ENCODE measurements at places on chromosomes 6 and 20.

- no peak for DNase-seq
Measured at GRCh38 chr6:66362888-66363287, 655.9 kb upstream of the EYS start.

DNA sequence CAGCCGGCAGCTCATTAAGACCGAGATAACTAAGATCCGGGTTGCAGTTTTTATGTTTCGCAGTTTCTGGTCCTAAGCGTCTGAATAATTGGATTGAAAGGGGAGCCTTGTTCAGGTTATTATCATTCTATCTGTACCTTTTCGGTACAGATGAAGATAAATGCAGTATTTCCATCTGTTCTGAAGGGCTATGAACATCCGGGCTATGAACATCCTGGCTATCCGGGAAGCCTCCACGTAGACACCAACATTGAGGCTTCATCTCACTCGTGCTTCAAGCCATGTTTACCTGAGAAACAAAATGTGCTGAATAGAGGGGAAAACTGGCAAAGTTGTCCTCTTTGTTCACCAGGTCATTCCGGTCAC is 399 bp upstream of the REPS1 start:
- no peak for DNase-seq

- no peak for DNase-seq
Measured at GRCh38 chr6:157921685-157922367, 59.8 kb upstream of the SYNJ2 start.

DNA sequence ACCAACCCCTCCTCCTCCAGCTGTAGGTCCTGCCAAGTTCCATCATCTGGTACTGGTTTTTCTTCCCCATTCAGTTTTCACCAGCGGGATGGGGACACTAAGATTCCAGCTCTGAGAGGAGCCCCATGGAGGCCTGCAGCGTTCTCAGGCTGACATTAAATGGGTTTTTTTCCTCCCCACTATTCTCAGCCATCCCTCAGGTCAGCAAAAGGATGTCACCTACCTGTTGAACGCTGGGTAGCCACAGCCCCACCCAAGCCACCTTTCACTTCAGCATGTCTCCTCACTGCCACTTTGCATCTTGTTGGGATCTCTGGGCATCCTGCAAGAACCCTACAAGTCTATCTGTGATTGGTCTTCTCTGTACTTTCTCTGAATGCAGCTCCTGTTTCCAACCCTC is 6.8 kb downstream of the KCNK17 start:
- DNase-seq: no peak

DNA sequence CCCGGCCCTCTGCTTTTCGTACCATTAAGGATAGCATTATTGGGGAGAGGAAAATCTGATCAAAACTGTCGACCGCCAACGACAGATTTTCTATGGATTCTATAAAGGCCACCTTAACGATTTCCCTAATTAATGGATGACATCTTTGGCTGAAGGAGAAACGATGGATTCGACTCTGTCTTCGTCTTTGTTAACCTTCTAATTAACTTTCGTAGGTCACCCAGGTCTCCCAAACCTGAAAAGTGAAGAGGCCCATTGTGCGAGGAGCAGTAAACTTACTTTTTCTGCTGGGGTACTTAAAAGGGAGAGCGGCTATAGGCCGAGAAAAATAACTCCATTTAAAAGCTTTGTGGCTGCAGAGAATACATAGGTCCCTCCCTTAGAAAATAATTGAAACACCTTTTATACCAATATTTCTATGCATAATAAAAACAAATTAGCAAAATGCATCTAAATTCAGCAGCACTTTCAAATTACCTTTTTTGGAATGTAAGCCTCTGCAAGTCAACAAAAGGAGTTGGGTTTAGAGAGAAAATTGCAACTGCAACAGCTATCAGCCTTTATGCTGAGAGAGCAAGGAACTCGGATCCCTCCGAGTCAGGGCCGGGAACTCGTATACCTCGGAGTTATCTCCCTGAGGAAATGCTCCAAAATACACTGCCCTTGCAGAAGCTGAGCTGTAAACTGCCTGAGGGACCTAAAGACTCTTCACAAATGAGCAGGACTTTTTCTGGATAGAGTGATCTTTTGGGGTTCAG is 31.4 kb upstream of the NR2E1 start:
- DNase-seq: no peak

- DNase-seq: no peak
Measured at GRCh38 chr20:58740356-58741308, 48.0 kb downstream of the NPEPL1 start.

DNA sequence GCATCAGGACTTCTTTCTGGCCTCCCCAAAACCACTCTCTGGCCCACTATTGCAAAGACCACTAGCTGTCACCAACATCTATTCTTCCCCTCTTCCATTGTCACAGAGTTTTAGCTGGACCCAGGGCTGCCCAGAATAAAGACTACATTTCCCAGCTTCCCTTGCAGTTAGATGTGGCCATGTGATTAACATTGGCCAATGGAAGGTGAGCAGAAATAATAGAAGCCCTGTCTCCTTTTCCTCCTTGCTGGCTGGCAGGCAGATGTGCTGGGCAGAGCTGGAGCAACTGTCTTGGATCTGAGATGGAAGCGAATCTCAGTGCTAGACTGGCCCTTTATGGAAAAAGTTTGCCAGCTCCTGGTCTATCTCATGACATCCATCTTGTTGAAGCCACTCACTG is 97.0 kb downstream of the KCNB1 start:
- peak; percentile 21 for DNase-seq

- peak; percentile 31 for DNase-seq
Measured at GRCh38 chr6:53258774-53259155, 90.0 kb downstream of the ELOVL5 start.
